DMS79 treated with DMSO at 0.1 percent for 48 hours (cell line): ENCODE measurements at places on chromosomes 2 and 18.

- DNase-seq = peak; percentile 85
Observed at GRCh38 chr18:33369711-33370449, 70.6 kb downstream of the CCDC178 start.

GRCh38 chr18:63936932-63937393 is 12.1 kb upstream of the HMSD start:
- DNase-seq = no peak

DNA sequence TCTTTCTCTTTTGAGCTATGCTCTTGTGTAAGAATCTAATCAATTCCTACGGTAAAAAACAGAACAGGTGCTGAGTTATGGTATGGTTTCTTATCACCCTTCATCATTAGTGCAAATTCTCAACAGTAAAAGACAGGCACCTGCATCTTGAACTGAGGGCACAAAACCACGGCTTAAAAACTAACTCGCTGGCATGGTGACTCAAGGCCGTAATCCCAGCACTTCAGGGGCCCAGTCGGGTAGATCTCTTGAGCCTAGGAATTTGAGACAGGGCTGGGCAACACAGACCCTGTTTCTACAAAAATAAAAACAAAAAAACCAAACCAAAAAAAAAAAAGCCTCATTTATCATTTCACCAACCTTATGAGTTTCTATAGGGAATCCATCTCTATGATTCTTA is 33.3 kb downstream of the THAP4 start:
- no peak for DNase-seq

DNA sequence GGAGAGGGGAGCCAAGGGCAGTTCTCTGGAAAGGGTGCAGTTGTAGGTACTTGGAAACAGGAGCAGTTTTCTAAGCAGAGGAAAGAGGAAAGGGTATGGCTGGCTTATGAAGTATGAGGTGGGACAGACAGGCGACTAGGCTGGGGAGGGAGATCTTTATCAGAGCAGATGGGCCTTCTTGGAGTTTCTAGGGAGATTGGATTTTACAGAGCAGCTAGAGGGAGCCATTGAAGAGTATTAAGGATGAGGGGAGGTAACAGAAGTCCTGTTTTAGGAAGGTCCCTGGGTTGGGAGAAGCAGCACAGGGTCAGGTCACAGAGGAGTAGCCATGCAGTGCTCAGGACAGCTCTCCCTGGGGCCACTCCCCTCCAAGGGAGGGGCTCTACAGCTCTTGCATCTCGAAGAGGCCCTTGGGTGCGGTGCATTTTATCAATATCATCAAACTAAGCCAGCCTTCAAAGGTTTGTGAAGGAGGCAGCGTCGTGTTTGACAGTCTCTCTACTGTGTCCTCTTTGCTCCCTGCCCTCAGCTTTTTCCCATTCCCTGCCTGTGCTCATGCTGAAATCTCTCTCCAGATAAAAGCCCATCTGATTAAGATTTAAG is 154.3 kb downstream of the SETBP1 start:
- DNase-seq = no peak

DNA sequence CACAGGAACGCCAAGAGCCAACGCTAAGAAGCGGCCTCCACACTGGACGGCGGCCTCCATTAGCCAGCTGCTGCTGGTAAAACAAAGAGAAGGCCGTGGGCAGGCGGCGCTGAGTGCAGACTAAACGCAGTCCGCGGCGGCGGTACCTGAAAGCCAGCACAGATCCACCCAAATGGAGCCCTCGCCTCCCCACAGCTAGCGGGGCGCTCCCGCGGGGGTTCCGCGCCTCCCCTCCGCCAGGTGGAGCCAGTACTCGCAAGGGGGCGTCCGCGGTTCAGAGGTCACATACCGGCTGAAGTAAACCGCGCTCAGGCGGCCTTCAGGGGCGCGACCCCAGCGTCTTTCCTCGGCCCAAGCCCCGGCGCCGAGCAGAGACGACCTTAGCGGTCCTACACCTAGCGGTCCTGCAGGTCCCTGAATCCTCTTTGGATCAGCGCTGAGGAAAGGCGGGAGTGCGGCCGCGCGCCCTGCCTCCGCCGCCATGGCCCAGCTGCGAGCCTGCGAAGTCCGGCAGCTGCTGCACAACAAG is 293.1 kb upstream of the ERBB4 start:
- no peak for DNase-seq

DNA sequence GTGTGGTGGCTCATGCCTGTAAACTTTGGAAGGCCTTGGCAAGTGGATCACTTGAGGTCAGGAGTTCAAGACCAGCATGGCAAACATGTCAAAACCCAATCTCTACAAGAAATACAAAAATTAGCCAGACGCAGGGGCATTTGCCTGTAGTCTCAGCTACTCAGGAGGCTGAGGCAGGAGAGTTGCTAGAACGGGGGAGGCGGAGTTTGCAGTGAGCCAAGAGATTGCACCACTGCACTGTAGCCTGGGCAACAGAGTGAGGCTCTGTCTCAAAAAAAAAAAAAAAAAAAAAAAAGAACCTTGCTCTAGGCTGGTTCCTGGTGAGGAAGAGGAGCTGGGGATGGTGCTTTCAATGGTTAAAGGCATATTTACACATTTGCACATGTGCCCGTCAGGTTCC is 129.4 kb downstream of the LYPD6B start:
- no peak for DNase-seq

- no peak for DNase-seq
Observed at GRCh38 chr2:213764849-213765248, 480.6 kb downstream of the SPAG16 start.

DNA sequence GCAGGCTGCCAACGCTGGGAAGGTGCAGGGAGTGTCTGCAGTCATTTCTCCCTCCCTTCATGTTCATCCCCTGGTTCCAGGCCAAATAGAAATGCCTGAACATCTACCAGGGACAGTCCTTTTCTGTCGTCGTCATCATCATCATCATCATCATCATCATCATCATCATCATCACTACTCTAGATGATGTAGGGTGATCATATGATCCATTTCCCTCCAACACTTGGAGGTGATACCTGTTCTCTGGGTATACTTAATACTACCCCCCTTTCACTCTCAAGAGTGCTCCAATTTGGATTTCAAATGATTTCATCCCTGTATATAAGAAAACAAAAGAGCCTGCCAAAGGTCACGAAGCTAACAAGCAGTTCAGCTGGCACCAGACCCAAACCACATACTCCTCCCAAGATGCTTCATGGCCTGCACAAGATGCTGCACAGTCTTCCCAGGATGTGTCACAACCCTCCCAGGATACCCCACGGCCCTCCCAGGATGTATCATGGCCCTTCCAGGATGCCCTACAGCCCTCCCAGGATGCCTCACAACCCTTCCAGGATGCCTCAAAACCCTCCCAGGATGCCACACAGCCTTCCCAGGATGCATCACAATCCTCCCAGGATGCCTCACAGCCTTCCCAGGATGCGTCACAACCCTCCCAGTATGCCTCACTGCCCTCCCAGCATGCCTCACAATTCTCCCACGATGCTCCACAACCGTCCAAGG is 257.9 kb downstream of the DYSF start:
- peak; percentile 18 for DNase-seq

GRCh38 chr2:95539290-95539689 is 52.5 kb upstream of the TRIM43 start:
- no peak for DNase-seq

- DNase-seq = no peak
Observed at GRCh38 chr2:158716921-158717320, 78.2 kb upstream of the DAPL1 start.

GRCh38 chr2:77873506-77873905 is 351.3 kb upstream of the LRRTM4 start:
- no peak for DNase-seq

DNA sequence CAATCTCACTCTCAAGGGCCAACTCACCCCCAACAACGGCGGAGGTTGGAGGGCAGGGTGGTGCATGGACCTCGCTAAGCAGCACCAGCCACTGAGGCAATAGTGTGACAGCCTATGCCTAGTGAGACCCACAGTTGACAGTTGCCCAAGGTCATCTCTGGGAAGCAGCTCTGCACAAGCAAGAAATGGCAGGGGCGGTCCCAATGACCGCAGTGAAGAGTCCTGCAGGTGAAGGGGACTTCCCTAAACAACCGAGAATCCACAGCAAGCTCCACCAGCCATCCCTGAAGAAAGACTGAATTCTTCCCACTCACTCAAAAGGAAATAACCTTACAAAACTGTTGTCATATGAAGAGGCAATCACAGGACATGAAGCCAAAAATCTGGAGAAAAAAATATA is 313.4 kb upstream of the ID2 start:
- no peak for DNase-seq

- no peak for DNase-seq
Observed at GRCh38 chr18:30016179-30016578, 1026.4 kb downstream of the DSC3 start.

- DNase-seq = no peak
Observed at GRCh38 chr2:180482696-180483095, 475.6 kb upstream of the CWC22 start.

GRCh38 chr2:135689679-135690078 is 52.0 kb upstream of the UBXN4 start:
- no peak for DNase-seq

GRCh38 chr2:74008761-74009395 is 24.2 kb downstream of the TET3 start:
- no peak for DNase-seq

DNA sequence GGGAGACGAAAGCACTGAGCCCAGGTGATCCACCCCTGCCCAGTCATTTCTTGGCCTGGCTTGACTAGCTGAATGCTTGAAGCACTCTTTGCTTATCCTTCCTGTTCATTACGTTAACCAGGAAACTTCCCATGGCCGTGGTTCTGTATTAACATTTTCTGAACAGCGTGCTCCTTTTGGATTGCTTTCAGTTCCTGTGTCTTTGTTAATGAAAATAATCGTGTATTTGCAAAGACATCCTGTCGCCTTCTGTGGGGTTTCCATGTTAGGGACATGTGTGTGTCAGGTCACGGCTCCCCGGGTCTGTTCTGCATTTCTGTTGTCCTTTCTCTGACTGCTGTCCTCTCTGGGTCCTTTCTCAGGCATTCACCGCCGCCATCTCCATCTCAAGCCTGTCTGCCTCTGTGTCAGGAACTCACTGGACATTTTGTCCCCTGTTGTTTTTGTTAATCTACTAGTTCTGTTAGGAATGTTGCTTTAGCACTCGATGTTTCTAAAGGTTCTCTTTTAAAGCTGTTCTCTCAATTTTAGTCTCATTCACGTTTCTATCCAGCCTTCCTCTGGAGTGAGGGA is 434.1 kb upstream of the HS6ST1 start:
- no peak for DNase-seq

- peak; percentile 53 for DNase-seq
Observed at GRCh38 chr2:164992818-164993217, 37.5 kb upstream of the SLC38A11 start.
